ENCODE measurements at places on chromosomes 5 and 9. TPM values are rescaled to one million over a fixed set of nuclear protein-coding genes. Genes with fewer than 3 reads are reported as not detected.

The PCDHA1 gene
- not detected for total RNA-seq

The FRRS1L gene
- total RNA-seq = 0.49 TPM

The NR5A1 gene
- total RNA-seq = not detected

- no peak for DNase-seq
Measured at GRCh38 chr5:168227001-168227400, 64.4 kb upstream of the WWC1 start.

GRCh38 chr9:31412081-31412480, 972.4 kb upstream of the ACO1 start:
- DNase-seq = no peak

GRCh38 chr5:127571314-127572131, 54.1 kb downstream of the PRRC1 start:
- DNase-seq = no peak

The GOLGA1 gene
- 23.6 TPM for total RNA-seq

DNA sequence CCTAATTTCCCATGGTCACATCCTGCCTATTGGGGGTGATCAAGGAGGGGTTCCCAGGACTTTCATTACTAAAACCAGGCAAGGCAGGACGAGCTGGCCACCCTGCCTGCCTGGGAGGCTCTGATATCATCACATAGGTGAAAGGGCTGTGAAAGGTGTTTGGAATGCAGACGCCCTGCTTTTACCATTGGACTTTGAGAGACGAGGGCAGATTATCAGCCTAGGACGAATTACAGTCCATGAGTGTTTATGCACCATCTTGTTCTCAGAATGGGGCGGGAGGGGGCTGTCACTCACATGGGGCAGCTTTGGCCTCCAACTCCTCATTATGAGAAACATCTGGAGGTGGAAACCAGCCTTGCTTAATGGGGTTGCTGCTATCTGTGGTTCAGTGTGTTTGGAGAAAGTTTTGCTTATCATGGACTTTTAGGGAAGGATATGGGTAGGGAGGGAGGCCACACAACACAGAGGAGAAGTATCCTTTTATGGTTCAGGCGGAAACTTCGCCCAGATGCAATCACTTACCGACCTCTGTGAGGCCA, 69.8 kb upstream of the UBTD2 start:
- DNase-seq = no peak

The PPP2CA gene
- 120 TPM for total RNA-seq

DNA sequence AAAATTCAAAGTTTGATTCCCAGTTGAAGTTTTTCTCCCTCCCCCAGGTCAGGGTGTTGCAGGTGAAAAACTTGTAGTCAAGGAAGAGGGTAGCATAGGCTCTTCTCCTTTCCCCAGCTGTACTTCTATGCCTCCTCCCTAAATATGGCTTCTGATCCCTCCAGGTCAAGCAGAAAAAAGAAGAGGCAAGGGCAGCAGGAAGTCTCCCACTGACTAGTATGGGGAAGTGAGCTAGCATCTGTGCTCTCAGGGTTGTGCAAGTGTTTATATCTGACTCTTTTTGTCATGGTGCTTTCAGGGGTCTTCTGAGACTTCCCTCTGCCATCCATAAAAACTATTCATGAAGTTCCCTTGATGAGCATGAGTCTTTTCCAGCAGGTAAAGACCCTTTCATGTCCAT, 76.0 kb downstream of the ATPSCKMT start:
- no peak for DNase-seq

- DNase-seq = no peak
Measured at GRCh38 chr5:141793403-141793802, 84.8 kb downstream of the PCDH1 start.
